ENCODE measurements at places on chromosomes 5 and 9.

DNA sequence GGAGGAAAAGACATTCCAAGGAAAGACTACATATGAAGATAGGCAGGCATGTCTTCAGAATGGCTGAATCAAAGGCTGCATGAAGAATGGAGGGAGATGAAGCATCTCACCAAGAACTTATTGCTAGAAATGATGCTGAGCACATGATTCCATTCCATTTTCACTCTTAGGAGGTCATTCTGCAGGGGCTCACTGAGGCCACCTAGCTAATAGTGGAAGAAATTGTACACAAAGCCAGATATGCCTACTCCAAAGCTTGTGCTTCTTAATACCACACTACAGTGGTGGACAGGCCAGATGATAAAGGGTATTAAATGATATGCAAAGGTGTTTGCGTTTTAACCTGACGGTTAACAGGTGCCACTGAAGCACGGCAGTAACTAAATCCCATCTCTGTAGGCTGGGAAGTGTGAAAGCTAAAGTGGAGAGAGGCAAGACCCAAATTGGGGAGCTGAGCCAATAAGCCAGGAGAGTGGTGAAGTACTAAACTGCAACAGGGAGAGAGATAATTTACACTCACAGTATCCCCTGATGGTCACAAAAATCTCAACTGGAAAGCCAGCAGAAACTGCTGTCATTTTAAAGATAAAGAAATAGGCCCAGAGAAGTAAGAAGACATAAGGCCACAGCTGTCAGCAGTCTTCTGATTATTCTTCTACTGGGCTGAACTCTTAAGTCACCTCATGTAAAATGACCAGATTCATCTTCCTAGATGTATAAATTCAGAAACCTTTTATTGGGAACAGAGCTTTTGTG is 14.6 kb downstream of the NDUFA8 start:
- no peak for DNase-seq

- no peak for DNase-seq
Observed at GRCh38 chr5:372556-372995, 51.1 kb downstream of the AHRR start.

DNA sequence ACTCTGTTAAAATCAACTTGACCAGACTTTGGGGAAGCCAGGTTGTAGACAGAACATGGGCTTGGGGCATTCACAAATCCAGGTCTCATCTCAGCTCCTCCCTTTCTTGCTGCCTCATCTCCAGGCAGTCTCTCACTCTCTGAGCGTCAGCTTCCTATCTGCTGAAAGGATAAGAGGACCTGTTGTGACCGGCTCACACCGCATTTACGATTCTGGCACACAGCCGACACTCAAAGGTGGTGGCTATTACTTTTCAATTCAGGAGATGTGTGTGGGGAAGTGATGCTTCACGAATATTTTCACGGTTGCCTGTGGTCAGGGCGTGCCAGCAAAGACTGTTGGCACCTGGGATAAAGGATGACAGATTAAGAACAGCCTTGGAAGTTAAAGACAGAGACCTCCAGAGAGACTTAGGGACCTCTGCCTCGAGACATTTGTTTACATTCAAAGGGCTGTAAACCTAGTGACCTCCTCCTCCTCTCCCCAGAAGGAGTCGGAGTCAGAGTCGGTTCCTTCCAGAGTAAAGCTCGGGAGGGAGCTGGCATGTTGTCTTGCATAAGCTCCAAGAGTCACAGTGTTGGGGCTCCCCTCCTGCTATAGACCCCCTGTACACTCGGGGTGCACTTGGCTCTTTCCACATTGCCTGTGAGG is 83.2 kb downstream of the AK8 start:
- no peak for DNase-seq

- DNase-seq, result no peak
Observed at GRCh38 chr9:115211413-115212124, 93.6 kb upstream of the TNC start.

GRCh38 chr9:132769906-132770769 is 99.9 kb downstream of the GTF3C4 start:
- peak; percentile 60 for DNase-seq
